ENCODE measurements at places on chromosomes 11 and 22.

DNA sequence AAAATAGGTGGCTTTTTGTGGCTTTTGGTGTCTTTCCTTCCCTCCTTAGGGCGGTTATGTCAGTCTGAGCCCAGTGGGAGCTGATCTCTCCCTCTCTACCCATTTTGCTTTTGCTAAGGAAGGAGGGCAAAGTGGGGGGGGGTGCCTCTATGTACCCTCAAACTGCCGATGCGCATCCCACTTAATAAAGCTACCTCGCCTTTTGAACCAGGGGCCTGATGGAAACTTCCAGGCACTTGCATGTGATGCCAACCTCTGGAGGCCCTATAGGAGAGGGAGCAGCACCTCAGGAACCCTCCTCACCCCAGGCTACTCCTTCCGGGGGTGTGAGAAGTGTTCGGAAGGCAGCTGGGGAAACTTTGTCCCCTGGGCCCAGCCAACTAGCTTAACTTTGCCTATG, 97.0 kb upstream of the HSD17B12 start:
- no peak for DNase-seq

- DNase-seq, result no peak
Observed at GRCh38 chr11:122882189-122882856, at the start of gene JHY. Gene JHY (plus strand): TSS chr11:122882759. CDS start chr11:122885850, 3,091 bp downstream.

DNA sequence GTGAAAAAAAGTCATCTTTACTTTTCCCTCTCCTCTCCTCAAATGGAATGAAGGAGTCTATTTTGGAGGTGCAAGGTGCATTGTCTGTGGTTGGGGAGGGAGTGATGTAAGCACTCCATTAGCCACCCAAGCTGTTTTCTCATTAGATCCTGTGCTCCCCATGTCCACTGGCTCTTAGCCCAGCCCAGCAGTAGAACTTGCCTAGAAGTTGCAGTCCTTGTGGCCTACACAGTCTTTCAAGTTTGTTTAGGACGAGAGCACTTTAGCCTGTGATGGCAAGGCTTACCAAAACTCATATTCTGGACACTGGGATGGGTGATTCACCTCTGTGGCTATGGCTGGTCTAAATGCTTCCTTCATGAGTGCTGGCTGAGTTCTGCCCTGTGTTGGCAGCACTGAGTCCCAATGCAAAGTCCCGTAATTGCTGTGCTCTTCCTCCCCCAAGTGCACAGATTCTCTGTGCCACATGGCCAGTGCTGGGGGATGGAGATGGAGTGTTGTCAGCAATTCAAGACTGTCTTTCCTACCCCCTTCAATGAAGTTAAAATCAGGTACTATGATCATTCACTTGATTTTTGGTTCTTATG, 15.8 kb downstream of the SLC22A25 start:
- no peak for DNase-seq

- DNase-seq, result no peak
Observed at GRCh38 chr22:46058091-46058420, 81.1 kb upstream of the WNT7B start.

DNA sequence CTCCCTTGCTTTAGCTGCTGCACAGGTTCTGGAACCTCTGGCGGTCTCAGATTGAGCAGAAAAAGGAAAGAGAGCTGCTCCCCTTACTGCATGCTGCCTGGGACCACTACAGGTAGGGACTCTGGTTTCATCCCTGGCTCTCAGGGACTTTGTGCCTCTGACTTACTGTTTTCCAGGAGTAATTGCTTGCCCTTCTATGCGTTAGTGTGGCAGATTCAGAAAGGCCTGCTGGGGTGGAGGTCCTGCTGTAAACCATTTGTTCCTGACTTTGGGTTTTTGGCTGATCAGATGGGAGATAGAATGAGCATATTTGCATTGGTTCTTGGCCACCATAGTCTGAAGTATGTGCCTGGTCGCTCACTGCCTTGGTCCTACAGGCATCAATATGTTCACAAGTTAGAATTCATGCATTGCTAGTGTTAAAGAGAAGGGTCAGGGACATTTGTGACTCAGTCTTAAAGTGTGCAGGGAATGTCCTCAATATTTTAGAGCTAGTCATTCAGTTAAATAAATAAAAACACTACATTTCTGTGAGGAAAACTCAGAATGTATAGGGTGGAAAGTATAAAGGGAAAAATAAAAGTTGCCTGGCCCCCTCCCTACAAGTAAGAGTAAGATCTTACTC, 78.0 kb downstream of the PISD start:
- no peak for DNase-seq

DNA sequence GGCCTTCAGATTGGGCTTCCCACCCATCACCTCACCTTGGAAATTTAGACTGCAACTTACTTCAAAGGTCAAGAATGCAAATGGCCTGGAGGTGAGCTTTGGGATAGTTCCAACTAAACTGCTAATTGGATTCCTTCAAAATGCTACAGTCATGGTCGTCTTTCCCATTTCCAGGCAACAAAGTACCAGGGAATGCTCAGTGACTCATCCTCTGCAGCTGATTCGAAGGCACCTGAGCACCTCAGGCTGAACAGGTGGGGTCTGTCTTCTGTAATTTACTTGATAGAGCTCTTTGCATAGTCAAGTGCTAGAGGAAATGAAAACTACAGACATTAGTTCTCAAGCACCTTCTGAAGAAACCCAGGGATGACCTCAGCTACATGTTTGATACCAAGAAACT, 20.5 kb upstream of the FSHB start:
- DNase-seq, result no peak

Data from NCI-H187 (cell line).